NK-92 treated with Interleukin-12 subunit alpha and Interleukin-12 subunit beta, amount 100 ng/mL, for 24 hours (cell line): ENCODE measurements at places on chromosomes 16 and 17.

DNA sequence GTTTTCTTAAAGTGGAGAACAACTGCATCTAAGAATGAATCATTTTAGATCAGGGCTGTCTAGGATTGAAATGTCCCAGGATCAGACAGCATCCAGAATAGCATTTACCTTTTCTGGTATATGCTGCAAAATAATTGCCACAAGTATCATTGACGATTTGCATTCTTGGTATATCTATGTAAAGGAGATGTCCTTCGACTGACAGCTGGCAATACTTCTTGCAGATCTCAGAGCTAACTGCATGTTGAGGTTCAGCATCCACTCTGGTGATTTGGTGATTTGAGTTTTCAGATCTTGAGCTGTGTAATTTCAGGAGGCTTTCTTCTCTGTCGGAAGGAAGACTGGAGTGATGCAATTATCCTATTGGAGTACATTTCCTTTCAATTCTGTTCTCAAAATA, 78.1 kb upstream of the CPHXL start:
- DNase-seq: no peak

GRCh38 chr17:39062846-39063680, 88.4 kb downstream of the PLXDC1 start:
- DNase-seq: no peak

DNA sequence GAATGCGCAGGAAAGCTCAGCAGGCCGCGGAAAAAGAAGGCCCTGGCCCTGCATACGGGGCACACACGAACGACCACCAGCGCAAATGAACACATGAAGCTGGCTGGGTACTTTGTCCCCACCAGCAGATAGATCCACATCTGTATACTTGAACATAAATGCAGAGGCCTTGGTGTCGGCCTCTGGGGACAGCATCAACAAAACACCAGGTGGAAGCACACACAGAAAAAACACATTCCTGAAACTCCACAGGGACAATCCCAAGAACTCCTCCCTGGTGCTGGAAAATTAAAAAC, 606 bp upstream of the ZBTB4 start:
- DNase-seq: no peak

DNA sequence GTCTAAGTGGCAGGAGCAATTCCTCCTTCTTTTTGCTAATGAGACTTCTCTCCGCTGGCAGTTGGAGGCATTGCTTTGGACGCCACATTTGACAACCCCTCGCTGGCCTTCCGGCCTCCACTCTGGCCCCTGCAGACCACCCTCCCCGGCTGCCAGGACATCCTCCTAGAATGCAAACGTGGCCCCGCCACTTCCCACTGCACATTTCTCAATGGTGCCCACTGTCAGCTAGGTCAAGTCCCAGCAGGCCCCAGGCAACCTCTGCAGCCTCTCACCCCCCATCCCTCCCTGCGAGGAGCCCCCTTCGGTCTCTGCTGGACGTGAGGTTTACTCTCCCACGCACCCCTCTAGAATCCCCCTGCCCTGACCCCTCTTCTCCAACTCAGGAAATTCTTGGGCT, 250.3 kb downstream of the FOXL1 start:
- DNase-seq: no peak

- no peak for DNase-seq
Measured at GRCh38 chr17:65228734-65229620, 91.8 kb downstream of the RGS9 start.

GRCh38 chr16:81696961-81697615, 82.0 kb upstream of the PLCG2 start:
- DNase-seq: peak; percentile 10

GRCh38 chr16:78524066-78524595, 424.7 kb downstream of the WWOX start:
- no peak for DNase-seq

GRCh38 chr17:72222661-72223380, 102.0 kb downstream of the SOX9 start:
- no peak for DNase-seq

DNA sequence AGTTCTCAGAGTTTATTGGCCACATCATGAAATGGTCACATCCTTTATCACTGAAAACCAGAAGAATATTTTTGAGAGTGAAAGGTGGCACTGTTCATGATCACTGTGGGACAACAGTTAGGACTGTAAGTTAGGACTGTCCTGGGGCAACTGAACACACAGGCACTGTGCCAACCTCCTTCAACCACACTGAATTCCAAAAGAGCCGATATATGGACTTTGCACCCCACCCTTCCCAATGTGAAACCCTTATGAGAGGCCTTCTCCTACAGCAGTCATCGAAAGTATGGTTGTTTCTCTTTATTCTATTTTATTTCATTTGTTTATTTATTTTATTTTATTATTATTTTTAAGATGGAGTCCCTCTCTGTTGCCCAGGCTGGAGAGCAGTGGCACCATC, 353.5 kb downstream of the TOX3 start:
- no peak for DNase-seq
